NCI-H774 (cell line): ENCODE measurements at places on chromosomes 5 and 9.

DNA sequence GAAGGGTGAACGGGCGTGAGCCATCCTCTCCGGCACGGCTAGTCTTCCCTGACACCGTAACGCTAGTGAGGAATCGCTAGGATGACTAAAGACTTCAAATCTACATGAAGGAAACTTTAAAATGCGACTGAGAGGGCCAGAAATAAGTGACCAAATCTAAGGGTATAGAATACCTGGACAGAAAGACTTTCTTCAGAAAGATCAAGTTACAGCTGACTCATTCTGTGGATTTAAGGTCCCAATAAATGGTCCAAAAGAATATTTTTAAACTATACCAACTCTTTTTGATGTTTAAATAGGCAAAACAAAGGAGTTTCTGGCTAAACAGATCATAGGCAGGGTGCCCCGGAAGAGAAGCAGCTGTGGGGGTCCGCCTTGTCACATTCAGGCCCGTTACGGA lies 38.9 kb upstream of the CEP72 start:
- DNase-seq, result no peak

GRCh38 chr5:141655020-141655419 lies 3.8 kb upstream of the FCHSD1 start:
- no peak for DNase-seq

- DNase-seq, result no peak
These were observed 43.6 kb upstream of the FAM81B start for GRCh38 chr5:95347506-95348120.

GRCh38 chr9:111783857-111784256 lies 10.9 kb downstream of the SHOC1 start:
- no peak for DNase-seq

- DNase-seq, result no peak
These were observed 716.3 kb downstream of the BRINP1 start for GRCh38 chr9:118652912-118653311.

- DNase-seq, result no peak
These were observed 18.1 kb downstream of the C5orf58 start for GRCh38 chr5:170250810-170251317.

DNA sequence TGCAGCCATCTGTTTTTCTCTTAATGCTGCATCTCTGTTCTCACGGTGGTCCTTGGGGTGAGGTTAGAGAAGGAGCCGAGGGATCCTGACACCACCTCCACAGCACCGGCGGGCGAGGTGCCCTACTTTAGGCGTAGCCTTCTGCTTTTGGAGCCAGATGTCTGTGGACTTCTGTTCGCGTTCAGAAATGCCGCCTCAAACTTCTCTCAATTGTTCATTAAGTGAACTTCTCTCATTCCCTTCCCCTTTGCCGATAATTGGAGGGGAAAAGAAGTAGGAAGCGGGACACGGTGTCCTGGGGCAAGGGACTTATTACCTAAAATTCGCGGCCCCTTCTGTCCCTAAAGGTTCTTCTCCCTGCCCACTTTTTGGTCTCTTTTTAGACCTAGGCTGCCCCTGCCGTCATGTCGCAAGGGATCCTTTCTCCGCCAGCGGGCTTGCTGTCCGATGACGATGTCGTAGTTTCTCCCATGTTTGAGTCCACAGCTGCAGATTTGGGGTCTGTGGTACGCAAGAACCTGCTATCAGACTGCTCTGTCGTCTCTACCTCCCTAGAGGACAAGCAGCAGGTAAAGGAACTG lies 455 bp downstream of the KIF20A start:
- DNase-seq, result no peak

GRCh38 chr9:129898185-129898584 lies 62.9 kb downstream of the USP20 start:
- no peak for DNase-seq
